ENCODE measurements at places on chromosomes 1 and 21. TPM values are rescaled to one million over a fixed set of nuclear protein-coding genes. Genes with fewer than 3 reads are reported as not detected.

Gene ADGRL4
- 3.7 TPM for total RNA-seq

Gene CLDN19
- total RNA-seq = not detected

Gene UBL4B
- total RNA-seq = not detected

Gene VASH2
- total RNA-seq = 0.11 TPM

Gene IL10RB
- 47.1 TPM for total RNA-seq

Gene TMEM222
- total RNA-seq = 24.2 TPM

Gene PIP5K1A
- total RNA-seq = 66.1 TPM

Gene PPT1
- 54.2 TPM for total RNA-seq

Gene ZFP69B
- 2.2 TPM for total RNA-seq

Gene SELP
- not detected for total RNA-seq

Gene OR10Z1
- 0.22 TPM for total RNA-seq

Gene KRTAP21-3
- total RNA-seq = not detected

Gene NBPF1
- total RNA-seq = 79.2 TPM

Gene LRRC40
- 19.9 TPM for total RNA-seq

Gene BACE2
- 25.2 TPM for total RNA-seq

Gene IGSF8
- 32.0 TPM for total RNA-seq

Gene PRDM16
- total RNA-seq = 0.66 TPM

Gene KCNK2
- 15.9 TPM for total RNA-seq

Gene IL22RA1
- total RNA-seq = under 0.01 TPM

Gene AMY1B
- total RNA-seq = not detected

Gene BEND5
- not detected for total RNA-seq

Gene OR2L5
- total RNA-seq = under 0.01 TPM

Gene TCHH
- not detected for total RNA-seq

Gene NBPF4
- total RNA-seq = not detected

Gene NR5A2
- not detected for total RNA-seq

Gene BSND
- not detected for total RNA-seq

Gene DNAJC11
- total RNA-seq = 28.9 TPM

Gene SESN2
- total RNA-seq = 67.0 TPM

Gene FCRL2
- total RNA-seq = not detected

Gene OR2T5
- not detected for total RNA-seq

Gene KIAA1614
- total RNA-seq = 6.5 TPM

Gene CELA2B
- not detected for total RNA-seq

Gene TMEM82
- total RNA-seq = not detected

Gene KIF17
- total RNA-seq = 4.6 TPM

Gene DLGAP3
- under 0.01 TPM for total RNA-seq

Gene PPM1J
- 1.1 TPM for total RNA-seq

Gene NES
- total RNA-seq = 32.2 TPM

Gene VANGL2
- total RNA-seq = under 0.01 TPM

Gene MAB21L3
- 0.11 TPM for total RNA-seq

Gene FCN3
- total RNA-seq = not detected

Gene WDR3
- total RNA-seq = 28.6 TPM

Gene TFF2
- total RNA-seq = not detected

Gene HORMAD1
- not detected for total RNA-seq

Gene MASP2
- total RNA-seq = not detected

Gene GBP6
- total RNA-seq = 0.11 TPM

Measured in uterine smooth muscle cell (primary cell).